NCI-H2029 (cell line): ENCODE measurements at places on chromosomes 2 and 18.

- no peak for DNase-seq
Measured at GRCh38 chr2:101230541-101231001, 22.1 kb upstream of the CNOT11 start.

DNA sequence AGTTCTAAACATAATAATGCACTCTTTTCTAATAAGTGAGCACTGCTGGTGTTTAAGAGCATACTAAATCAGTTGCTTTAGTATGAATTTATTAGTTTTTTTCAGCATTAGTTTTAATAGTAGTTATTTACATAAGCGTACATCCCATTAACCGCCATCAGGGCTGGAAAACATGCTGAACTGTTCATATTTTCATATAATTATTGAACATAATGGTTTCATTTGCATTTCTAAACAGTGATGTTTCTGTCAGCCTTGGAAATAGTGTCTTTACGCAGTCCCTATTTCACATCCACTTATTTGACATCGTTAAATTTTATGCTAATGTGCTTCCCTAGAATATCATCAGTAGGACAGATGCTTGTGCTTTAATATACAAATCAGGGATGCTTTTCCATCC is 71.5 kb downstream of the KIAA1328 start:
- DNase-seq, result no peak

DNA sequence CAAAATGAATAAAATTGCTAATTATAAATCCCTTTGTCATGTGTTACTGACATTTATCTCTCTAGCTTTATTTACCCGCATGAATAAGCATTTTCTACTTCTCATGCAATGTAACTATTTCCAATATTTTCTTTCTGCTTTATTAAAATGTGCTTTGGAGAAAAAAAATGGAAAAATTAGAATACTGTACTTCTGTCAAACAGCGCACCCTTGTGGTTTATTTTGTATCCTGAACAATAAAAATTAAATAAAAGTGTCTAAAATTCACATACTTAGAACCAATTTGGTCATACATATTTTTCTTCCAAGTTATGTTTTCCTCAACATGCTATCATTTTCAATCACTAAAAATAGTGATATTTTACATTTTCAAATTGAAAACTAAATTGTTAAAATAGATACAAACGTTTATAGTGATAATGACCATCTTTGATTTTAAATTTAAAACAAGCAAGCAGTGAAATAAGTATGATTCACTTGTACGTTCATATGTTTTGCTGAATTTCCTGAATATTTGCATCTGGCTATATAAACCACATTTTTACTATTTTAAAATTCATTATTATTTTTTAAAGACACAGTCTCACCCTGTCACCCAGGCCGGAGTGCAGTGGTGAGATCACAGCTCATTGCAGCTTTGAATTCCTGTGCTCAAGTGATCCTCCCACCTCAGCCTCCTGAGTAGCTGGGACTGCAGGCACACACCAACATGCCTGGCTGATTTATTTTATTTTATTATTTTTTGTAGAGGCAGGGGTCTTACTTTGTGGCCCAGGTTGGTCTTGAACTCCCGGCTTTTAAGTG is 95.9 kb upstream of the GRB14 start:
- DNase-seq, result no peak

DNA sequence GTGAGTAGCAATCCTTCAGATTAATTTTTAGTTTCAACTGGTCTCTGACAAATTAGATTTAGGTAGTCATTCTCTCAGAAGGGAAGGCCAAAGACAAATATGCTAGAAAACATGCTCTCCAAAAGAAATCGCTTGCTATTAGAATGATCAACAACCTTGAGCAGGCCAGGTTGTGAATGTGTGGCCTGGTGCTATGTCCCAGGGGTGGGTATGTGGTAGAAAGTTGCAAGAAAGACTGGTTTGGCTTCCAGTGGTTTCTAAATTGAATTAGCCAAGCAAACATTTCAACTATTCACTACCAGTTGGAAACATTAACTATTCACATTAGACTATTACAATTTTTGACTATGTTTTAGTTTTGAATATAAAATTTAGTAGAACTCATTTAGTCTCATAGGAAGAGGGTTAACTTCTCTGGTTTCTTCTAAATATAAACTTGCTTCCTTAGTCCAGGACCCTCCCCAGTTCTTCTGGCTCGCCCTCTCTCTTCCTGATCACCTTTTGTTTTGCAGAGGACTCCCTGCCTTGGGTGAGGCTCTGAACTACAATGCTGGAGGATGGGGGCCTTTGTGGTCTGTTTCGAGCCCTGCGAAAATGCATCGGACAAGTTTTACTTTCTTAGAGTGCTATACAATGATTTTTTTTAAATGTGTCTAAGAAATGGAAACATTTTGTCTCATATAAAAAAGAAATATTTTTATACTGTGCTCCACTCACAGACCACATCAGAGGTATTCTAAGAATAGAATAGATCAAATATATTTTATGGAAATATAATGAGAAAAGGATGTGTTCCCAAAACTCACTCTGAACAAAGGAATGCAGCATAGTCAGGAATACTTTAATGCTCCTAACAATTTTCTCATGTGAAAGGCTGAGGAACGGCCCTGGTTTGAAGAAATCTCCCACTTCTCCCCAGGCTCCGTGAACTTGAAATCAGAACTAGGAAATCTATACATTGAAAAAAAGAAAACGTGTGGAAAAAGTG is 375.0 kb upstream of the ZEB2 start:
- no peak for DNase-seq

DNA sequence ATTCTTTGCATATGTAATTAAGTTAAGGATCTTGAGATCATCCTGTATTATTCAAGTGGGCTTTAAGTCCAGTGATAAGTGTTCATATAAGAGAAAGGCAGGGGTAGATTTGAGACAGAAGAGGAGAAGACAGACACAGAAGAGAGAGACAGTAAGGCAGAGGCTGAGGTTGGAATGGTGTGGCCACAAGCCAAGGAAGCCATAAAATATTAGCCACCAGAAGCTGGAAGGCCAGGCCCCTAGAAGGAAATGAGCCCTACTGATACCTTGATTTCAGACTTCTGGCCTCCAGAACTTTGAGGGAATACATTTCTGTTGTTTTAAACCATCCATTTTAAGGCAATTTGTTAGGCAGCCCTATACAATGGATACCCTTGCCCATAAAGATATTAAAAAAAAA is 66.9 kb upstream of the DLX2 start:
- no peak for DNase-seq

DNA sequence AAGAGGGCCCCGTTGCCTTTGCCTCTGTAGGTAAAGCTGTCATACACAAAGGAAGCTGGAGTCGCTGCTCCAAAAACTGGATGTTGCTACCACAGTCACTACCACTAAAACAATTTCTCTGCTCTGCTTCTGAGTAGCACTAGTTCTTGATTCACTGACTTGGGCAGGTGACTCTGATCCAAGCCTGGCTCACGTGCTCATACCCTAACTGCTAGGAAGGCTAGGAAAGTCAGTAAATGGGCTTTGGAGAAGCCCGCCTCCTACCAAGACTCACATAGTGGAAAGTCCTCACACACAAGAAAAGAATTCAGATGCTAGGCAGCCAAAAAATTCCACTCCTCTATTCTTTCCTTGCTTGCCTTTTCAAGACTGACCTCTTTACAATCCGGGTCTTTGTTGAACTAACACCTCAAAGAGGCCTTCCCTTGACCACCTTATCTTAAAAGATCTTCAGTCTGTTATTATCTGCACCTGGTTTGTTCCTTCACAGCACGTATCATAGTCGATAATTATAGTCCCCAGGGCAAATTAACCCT is 11.4 kb upstream of the DYNC1I2 start:
- DNase-seq, result no peak

GRCh38 chr2:136223274-136223673 is 105.3 kb upstream of the CXCR4 start:
- no peak for DNase-seq

- no peak for DNase-seq
Measured at GRCh38 chr2:129055242-129055641, 736.6 kb upstream of the HS6ST1 start.

DNA sequence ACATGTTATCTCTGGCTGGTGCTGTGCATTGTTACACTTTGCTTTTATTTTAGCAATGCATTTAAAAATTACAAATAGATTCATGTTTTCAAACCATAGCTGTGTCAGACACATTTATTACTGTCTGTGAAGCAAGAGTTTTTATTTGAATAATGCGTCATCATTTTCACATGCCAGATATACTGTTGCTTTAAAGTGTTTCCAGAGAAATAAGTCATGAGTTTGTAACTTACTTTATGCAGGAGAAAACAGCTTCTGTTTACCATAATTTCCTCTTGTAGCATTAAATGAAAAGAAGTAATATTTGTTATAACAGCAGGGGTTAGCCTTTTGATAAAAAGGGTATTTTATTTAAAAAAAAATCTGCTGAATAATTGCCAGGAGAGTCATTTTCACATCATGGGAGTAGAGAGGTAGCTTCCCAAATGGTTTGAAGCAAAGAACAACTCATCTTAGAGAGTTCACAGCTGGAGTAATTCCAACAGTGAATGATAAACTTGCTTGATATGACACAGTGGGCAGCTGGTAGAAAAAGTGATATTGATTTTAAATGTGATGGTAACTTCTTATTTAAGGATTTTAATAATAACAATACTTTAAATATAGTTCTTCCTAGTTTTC is 1274.5 kb upstream of the CRIM1 start:
- no peak for DNase-seq

GRCh38 chr2:238868067-238868524 is 20.2 kb downstream of the TWIST2 start:
- no peak for DNase-seq

- peak; percentile 15 for DNase-seq
Measured at GRCh38 chr2:112026509-112026908, 28.6 kb upstream of the TMEM87B start.

- DNase-seq, result no peak
Measured at GRCh38 chr18:13035249-13035914, 44.2 kb downstream of the CEP192 start.

GRCh38 chr2:101812226-101812625 is 114.7 kb downstream of the MAP4K4 start:
- no peak for DNase-seq

DNA sequence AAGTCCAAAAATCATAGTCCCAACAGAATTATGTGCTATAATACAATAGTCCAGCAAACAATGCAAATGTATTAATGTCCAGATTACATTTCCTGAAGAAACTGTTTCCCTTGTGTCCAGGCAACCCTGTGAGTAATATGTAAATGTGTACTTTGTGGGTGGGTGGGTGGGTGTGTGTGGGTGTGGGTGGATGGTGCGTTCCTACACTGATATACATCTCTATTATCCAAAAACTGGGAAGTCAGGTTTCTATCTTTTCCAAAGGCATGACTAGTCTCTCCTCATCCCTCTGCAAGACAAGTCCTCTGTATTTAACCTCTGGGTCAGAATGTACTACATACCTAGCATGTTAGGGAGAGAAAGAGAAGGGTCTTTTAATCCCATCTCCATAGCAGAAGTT is 71.6 kb downstream of the LNPK start:
- DNase-seq, result no peak

DNA sequence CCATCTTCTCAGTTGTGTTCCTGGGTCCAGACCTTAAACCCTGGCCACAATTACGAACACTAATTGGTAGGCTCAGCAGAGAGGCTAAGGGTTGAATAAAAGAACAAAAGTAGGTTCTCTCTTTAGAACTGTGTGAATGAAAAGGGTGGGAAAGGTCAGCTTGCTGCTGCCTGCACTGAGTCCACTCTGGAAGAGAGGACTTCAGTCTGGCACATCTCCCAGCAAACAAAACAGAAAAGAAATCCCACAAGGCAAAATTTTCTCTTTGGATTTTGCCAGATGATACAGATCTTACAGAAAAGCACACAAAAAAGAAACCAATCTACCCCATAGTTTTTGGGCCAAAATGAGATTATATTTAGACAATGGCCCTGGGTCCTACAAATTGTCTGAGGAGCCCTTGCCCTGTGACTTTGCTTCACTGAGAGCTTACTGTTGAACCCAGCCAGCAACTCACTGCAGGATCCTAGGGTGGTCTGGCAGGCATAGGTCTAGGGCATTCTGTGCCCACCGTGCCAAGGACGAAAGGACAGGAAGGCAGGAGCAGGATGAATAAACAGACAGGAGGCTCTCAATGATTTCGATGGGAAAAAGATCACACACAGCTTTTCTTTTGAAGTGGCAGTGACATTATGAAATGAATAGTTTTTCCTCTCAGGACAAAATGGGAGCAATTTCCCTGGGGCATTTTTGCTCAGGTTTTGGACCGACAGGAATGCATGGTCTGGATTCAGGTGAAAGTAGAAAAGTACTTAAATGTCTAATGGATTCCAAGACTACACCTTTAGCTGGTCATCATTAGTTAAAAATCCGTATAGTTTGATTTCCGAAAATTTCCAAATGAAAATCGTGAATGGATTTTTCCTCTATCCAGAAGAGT is 68.4 kb upstream of the STAM2 start:
- no peak for DNase-seq

DNA sequence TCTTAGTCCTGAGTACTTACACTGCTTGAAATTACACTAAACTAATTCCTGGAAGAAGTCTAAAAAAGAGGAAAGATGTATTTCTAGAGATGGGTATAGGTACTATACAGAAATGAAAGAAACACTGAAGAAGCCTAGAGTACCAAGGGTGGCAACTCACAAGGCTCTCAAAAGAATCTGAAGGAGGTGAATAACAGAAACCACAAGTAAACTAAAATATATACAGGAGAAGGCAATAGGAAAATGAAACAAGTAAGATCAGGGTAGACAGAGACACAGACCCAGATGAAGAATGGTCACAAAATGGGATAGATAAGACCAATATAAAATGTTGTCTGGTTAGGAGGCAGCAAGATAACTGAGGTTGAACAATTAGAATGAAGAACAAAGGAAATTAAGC is 59.9 kb downstream of the USP37 start:
- no peak for DNase-seq

DNA sequence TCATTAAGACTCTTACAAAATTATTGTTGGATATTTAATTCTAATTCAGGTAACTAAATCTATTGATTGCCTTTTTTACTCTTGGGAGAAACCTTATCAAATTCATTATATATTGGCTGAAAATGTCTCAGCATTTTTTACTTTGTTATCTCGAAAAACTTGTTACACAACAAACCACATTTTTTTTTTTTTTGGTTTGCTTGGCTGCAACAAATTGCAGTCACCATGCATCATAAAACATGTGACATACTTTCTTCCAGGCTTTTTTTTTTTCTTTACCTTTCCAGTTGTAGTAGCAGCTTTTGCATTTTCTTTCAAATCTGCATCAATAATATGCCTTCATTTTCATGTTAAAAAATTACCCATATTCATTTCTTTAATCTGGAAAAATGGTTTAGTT is 186.7 kb downstream of the TDRD15 start:
- DNase-seq, result no peak

- no peak for DNase-seq
Measured at GRCh38 chr18:49617329-49617695, 55.5 kb downstream of the LIPG start.

DNA sequence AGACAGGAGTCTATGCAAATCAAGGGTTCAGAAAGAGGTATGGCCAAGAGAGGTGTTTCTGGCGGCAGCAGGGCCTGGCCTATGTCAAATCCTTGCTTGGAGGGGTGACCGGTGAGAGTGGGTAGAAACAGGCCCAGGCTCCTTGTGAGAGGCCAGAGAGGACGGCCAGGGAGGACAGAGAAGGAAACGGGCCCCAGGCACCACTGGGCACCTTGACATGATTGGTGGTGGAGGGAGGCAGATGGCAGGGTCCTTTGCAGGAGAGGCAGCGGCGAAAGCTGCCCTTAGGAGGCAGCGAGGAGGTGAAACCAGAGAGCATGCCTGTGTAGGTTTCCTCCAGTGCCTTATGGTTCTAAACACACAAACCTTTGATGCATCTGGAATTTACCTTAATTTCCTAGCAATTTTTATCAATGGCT is 6.2 kb downstream of the RAMP1 start:
- no peak for DNase-seq
